ENCODE measurements at places on chromosomes 16 and 17.

GRCh38 chr16:56792967-56793366, 63.0 kb downstream of the NUP93 start:
- no peak for DNase-seq

GRCh38 chr16:86337581-86338402, 172.5 kb upstream of the FOXF1 start:
- DNase-seq = no peak

DNA sequence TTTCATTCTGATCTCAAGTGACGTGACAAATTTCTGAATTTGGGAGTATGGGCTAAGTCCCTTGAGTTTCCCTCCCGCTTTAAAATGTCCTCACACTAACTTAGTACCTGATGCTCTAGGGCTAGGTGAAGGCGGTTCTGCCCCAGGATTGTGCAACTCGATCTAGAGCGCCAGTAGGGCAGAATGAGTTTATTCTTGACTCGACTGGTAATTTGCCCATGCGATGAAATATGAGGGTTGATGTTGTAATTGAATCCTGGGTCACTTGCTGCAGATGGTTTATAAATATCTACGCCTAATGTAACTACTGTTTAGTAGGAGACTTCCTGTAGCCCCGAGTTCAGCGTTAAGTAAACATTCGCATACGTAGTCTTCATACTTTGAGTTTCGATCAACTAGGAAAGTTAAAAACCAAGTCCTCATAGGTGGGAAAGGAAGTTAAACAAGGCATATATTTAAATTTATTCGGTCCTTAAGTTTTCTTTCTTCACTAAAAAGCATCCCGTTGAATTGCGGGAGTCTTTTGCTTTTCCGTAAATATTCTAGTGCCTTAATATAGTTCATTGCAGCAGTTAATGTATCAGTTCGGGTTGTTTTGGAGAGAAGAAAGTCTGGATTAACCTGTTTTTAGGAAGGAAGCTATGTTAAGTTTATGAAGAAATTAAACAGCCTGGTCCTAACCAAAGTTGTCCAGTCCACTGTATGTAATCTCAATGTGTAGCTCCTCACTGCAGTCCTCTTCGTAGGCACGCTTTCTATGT, 1.6 kb downstream of the CTCF start:
- DNase-seq = no peak

GRCh38 chr16:49366669-49367068, 6.9 kb upstream of the C16orf78 start:
- no peak for DNase-seq

DNA sequence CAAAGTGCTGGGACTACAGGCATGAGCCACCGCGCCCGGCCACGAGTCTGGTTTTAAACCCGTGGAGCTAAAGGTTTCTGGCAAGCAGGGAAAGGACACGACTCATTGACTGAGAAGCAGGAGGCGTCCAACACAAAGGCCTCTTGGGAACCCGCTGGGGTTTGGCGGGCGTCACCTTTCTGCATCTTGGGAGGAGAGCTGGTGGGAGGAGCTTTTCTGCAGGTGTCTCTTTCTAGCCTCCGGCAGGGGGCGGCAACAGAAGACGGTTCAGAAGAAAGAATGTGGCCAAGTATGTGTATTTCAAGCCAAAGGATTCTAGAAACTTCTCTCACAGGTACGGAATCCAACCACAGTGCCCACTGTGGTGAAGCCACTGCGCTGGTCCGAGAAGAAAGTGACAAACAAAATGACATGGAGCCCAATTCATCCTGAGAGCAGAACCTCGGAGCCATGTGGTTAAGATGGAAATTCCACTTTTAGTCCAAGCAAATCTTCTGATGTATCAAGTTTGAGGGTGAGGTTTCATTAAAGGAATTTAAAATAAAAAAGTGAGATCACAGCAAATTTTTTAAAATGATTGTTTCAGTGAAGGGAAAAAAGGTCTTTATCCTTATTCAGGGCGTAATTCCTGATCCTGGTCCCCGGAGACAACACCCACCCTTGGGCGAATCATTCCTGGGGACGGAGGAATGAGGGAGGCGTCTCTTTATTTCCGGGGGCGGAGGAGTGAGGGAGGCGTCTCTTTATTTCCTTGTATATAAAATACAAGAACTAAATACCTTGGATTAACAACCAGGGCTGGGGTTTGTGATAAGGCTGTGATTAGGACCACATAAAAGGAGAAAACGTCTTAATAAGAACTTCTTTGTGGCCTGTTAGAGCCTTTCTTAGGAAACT, 97.6 kb downstream of the MRM3 start:
- DNase-seq = peak; percentile 37

- no peak for DNase-seq
Observed at GRCh38 chr17:64617125-64617780, 44.9 kb downstream of the SMURF2 start.

DNA sequence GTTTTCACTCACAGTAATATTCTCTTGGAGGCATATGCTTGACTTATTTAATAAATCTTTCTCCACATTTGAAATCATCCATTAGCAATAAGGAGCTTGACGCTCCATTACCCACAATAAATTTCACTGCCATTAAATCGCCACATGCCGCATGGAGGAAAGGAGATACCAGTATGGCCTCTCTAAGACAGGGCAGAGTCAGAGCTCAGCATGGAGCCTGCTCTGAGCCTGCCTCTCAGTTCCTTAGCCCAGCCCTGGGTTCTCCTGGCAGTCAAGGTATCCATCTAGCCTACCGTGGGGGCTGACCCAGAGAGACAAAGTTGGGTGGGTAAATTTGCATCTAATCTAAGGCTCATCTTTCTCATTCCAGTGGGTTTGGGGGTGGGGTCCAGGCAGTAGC, 80.3 kb upstream of the CES5A start:
- no peak for DNase-seq

GRCh38 chr17:43040655-43041054, 15.6 kb downstream of the RND2 start:
- DNase-seq = no peak

- DNase-seq = no peak
Observed at GRCh38 chr17:39622380-39623006, 4.3 kb upstream of the PPP1R1B start.

GRCh38 chr16:74774223-74775139, at the start of gene FA2H:
FA2H (minus strand) TSS chr16:74774820; CDS start chr16:74774755, 65 bp downstream.
- peak; percentile 10 for DNase-seq

- no peak for DNase-seq
Observed at GRCh38 chr17:19002805-19003542, 1.6 kb downstream of the FAM83G start.

All from stimulated activated CD4-positive, alpha-beta T cell treated with anti-CD3 and anti-CD28 coated beads, Interleukin-1b, Interleukin-23, amount 100 ng/mL, for 1 hour (primary cell).